Fibroblast of lung (primary cell): ENCODE measurements at places on chromosomes 16 and 17. TPM values are rescaled to one million over a fixed set of nuclear protein-coding genes. Genes with fewer than 3 reads are reported as not detected.

DNA sequence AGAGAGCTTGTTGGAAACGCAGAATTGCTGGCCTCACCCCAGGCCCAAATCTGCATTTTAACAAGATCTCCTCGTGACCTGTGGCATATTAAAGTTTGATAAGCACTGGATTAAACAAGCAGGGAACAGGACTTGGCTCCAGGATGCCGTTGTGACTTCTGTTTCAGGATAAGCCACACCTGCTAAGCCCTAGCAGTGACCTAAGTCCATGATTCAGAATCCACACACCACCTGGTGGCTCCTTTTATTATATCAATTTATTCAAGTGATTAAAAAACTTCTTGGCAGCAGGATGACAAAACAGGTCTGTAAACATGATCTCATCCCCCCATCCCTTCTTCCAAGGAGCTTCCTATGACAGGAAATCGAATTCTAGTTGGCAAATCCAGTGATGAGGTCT is 9.1 kb downstream of the NAGPA start:
- peak; percentile 16 for DNase-seq

DNA sequence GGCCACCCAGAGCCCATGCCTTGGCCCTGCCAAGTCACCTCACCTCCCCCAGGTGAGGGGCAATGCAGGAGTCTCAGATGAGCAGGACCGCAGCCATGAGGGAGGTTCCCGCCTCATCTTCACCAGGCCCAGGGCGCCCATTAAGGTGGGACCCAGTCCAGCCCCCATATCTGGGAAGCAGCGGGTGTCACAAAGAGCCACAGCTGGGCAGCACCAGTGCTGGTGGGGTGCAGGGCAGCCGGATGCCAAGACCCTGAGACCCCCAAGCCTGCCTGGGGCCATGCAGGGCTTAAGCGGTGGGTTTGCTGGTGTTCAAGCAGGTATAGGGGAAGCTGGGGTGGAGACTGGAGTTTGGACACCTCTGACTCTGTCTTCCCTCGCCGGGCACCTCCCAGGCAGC is 237.8 kb upstream of the GSE1 start:
- no peak for DNase-seq

- DNase-seq = peak; percentile 84
Observed at GRCh38 chr16:2023092-2024031, 3.3 kb upstream of the NHERF2 start.

DNA sequence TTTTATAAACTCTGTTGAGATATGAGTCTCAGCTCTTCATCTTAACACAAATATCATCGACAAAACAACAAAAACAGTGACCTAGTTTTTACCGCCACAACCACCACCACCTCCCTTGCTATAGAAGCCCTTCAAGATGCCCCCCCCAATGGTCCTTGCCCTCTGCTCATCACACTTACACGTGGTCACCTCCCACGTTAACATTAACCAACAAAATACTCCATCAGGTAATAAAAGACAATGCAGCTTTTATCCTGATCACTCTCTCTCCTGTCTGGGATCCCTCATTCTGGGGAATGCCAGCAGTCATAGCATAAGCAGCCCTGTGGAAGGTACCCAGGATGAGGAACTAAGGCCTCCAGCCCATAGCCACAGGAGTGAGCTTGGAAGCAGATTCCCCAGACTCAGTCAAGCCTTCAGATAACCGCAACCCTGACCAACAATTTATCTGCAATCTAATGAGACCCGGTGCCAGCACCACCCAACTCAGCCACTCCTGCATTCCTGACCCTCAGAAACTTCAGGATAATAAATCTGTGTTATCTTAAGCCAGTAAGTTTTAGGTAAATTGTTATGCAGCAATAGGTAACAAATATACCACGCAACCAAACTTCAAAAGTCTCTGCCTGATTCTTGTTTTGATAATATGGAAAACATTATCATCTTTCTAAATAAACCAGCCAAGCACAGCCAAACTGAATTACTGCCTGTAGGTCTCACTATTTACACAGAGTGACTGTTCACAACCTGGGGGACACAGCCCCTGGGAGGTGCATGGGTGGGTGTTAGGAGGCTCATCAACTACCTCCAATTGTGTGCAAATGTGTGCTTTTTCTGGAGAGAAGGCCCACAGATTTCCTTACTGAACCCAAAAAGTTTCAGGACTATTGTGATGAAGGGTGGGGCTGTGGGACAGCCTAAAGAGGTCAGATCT is 6.1 kb downstream of the PECAM1 start:
- no peak for DNase-seq

The CACNG1 gene
- polyA plus RNA-seq = not detected in 2 replicates

DNA sequence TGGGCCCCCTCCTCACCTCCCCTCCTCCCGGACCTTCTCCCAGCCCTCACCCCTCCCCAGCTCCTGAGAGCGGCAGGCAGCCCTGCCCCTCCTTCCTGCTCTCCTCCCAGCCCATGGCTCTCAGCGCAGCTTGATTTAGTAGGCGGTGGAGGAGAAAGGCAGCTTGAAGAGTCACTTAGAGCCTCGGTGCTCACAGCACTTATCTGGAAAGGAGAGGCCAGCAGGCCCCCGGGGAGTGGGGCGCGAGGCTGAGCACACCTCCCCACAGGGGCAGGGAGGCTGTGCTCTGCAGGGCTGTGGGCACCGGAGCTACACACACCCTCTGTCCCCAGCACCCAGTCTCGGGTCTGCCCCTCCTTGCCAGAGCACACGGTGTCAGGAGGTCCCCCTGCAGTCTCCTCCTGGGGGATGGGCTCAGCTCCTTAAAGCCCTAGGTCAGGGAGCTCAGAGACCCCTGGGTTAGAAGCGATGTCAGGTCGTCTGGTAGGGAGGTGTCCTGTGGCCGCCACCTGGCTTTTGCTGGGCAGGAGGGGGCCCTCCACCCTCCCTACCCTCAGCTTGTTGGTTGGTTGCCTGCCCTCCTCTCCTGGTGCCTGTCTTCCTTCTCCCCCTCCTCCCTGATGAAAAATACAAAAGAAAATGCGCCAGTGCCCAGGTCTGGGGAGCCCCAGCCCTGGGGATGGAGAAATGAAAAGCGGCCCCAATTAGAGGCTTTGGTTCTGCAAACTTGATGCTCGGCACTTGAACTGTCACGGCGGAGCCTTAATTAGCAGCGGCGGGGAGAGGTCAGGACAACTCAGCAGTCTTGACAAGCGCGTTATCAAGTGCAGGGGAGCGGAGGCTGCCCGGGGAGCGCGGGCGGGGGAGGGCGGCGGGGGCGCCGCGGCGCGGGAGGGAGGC is 151.1 kb upstream of the GSE1 start:
- peak; percentile 62 for DNase-seq

The JPH3 gene
- 0.01 TPM in 1 of 2 replicates, not detected in the other for polyA plus RNA-seq

DNA sequence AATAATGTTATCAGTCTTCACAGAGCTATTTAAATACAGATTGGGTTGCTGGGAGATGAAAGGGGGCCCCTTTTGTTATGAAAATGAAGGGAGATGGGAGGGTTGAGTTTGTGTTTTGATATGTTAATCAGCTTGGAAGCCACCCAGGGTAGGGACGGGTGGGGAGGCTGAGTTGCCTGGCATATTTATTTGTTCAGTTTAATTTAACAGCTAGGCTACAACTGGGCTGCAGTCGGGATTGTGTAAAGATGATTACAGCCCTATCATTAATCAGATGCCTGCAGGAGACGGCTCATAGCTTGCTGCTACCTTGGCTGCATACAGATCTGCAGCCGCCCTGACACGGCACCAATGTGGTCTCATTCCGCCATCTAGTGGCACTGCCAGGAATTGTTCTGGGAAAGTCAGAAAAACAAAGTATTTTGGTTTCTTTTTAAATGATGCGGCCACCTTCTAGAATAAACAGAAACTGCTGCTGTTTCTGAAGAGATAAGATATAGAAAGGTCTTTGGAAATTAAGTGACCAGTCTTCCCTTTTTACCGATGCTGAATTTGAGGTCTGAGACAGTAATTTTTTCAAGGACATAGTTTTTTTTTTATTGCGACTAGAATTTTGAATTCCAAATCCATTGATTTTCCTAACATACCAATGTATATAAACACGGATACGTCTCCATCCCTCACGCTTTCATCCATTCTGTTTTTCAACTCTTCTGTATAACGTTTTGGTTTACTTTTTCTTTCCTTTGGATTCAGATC is 458.0 kb upstream of the ASIC2 start:
- DNase-seq = peak; percentile 41

The TEKT5 gene
- 0.06 TPM in 1 of 2 replicates, not detected in the other for polyA plus RNA-seq

GRCh38 chr17:19672009-19672750 is 23.6 kb downstream of the ALDH3A2 start:
- peak; percentile 25 for DNase-seq

DNA sequence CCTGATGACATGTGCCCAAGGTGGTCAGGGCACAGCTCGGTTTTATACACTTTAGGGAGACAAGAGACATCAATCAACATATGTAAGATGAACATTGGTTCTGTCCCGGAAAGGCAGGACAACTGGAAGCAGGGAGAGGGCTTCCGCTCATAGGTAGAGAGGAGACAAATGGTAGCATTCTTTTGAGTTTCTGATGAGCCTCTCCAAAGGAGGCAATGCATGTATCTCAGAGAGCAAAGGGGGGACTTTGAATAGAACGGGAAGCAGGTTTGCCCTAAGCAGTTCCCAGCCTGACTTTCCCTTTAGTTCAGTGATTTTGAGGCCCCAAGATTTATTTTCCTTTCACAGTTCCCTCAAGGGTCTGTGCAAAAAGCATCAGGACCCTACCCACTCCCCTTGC is 172.4 kb upstream of the TNRC6C start:
- no peak for DNase-seq

GRCh38 chr17:76492989-76493501 is 8.2 kb downstream of the RHBDF2 start:
- DNase-seq = peak; percentile 91

The FAM83G gene
- polyA plus RNA-seq = 2.4 and 4.4 TPM in 2 replicates

- no peak for DNase-seq
Observed at GRCh38 chr17:77212081-77212832, 71.5 kb downstream of the SEC14L1 start.

DNA sequence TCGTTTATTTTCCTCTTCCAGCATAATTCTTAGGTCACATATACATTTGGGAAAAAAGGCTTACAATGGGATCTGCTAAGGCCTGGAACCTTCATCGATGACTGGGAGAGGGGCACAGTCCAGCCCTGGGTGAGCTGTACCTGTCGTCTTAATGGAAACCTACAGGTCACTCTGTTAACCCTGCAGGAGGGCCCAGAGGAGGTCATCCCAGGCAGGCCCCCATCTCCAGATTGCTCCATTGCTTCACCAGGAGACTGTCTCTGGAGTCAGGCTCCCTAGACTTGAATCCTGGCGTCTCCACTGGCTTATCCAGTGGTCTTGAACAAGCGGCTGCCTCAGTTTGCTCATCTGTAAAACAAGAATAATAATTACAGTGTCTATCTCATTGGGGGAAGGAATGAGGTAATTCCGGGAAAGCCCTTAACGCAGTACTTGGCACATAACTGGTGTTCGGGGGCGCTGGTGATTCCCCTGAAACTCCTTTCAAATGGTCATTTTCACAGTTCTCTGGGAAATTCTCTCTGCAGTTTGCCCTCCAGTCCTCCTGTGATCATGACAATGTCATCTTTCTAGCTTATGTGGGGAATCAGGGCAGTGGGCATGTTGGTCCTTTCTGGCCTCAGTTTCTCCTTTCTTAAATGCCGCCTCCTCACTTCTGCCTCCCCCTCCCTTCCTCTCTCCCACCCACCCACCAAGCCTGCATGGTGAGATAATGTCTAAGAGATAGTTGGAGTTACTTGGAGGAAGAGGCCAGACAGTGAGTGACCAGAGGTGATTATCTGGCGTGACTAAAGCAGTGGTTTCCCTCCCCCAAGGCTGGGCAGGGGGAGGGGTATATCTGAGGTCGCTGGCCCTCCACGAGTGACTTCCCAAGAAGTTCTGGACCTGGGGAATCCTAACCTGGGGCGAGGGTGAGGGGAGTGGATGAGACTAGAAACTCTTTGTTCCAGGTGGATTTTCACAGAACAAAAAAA is 31.3 kb upstream of the TAC4 start:
- no peak for DNase-seq

- peak; percentile 72 for DNase-seq
Observed at GRCh38 chr16:84785843-84786581, 33.8 kb upstream of the CRISPLD2 start.

- DNase-seq = no peak
Observed at GRCh38 chr16:55076053-55076452, 145.4 kb downstream of the IRX5 start.

The CD300H gene
- polyA plus RNA-seq = not detected in 2 replicates

DNA sequence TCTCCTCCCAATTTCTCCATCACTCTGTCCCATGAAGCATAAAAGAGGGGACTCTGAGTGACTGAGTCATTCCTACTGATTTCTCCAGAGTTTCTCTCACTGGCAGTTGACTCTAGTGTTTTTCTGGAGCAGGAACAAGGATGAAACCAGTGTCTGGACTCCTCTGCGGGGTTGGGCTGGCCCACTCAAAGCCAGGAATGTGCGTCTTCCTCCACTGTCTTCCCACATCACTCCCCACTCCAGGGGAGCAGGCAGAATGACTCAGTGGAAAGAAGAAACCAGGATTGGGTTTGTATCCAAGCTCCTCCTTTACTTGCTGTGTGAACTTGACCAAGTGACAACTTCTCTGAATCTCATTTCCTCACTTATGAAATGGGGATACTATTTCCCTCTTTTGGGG is 497.5 kb upstream of the SALL1 start:
- DNase-seq = peak; percentile 88

The EEF2KMT gene
- 5.4 and 8.9 TPM in 2 replicates for polyA plus RNA-seq

DNA sequence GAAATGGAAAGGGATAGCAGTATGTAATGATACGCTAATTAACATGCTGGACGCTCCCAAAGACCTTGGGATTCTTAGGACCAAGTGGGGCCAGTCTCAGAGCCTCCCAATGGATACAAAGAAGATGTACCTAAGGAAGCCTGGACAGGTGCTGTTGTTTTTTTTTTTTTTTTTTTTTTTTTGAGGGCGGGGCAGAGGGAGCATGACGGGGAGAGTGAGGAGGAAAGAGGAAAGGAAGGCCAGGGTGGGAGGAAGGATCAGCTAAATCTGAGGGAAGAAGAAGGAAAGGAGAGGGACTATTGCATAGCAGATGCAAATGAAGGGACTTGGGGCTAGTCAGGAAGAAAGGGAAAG is 2.5 kb downstream of the VAMP2 start:
- no peak for DNase-seq

DNA sequence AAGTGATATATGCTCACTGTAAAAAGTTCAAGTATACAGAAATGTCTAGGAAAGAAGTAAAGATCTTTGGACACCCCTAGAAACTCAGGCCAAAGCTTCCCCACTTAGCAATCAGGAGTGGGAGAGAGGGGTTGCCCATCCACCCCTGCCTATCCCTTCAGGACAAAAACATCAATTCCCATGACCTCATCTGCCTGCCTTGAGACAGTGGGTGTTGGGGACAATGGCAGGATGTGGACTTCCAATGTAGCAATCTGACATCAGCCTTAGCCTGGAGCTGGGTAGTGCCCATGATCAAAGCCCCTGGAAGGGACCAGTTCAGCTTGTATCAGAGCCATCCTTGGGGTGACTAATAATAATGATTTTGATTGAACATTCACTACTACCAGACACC is 18.1 kb downstream of the ITPRIPL2 start:
- no peak for DNase-seq

- DNase-seq = no peak
Observed at GRCh38 chr16:68236137-68236825, 354 bp upstream of the ESRP2 start.

- peak; percentile 34 for DNase-seq
Observed at GRCh38 chr17:10135539-10136257, 62.7 kb downstream of the GAS7 start.
